ENCODE measurements at places on chromosomes 1 and 21.

DNA sequence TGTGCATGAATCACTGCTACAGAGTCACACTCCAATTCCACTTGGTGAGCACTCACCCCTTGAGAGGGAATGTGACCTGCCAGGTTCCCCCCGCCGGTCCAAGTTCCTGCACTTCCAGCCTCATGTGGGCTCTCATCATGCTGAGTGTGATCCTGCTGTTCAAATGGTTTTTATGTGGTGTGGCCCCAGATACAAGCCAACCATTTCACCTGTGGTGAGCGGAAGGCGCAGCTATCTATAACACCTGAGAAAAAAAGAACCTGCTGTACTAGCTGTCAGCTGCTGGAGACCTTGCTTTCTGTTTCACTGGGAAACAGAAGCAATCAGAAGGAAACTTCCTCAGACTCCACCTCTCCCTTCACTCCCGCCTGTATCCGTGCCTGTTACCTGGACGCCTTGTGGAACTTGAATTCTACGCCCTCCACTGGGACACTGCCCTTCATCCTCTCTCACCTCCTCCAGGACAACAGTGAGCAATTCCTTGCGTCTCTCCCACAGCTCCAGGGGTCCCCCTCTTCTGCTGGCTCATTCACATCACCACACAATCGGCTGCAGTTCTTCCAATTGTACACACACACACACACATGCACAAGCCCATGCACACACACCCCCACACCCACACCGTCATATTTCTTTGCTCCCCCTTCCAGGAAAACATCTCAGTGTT, 64.4 kb upstream of the RPL11 start:
- peak overlapping the region; percentile 86 for H3K4me3 ChIP-seq
- H3K4me1 ChIP-seq: peaks cover 31% of the 10 kb centered on the region
- no peaks in the 10 kb centered on the region for H3K27me3 ChIP-seq
- H3K27ac ChIP-seq: peak overlapping the region; percentile 70
- DNase-seq: peak; percentile 69

DNA sequence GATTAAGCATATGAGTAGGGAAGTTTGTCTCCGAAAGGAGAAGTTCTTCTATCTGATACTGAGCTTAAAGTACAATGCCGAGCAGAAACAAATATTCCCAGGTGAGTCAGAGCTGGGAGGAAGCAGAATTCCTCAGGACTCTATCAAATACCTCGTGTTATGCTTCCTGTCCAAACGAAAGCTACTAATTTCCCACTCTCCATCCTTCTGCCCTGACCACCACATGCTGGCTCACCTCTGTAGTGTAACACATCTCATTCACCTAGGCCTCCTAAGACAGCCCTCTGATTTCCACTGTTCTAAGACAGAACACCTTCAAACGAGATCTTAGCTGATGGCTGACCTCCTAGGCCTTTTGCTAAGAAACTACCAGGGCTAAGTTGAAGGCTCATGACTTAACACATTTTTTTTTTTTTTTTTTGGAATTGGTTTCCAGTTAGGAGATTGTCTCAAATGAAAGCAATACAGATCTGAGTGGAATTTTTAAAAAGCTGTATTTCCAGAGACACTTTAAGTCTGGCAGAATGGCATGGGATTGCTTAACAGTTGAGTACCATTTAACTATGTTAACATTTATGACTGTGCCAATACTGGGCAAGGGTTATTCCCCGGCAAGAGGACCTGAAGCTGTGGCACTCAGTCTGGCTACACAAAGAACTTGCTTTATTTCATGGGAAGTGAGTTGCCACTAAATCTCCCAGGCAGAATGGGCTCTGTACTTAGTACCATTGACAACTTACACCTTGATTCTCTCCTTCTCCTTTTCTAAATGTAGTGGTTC, 583.4 kb downstream of the DPYD start:
- H3K4me3 ChIP-seq: no peak overlapping the region
- H3K36me3 ChIP-seq: no peaks in the 10 kb centered on the region
- no peak for DNase-seq

GRCh38 chr1:35443768-35444518, 113.3 kb downstream of the KIAA0319L start:
- no peak overlapping the region for H3K4me3 ChIP-seq
- no peak overlapping the region for H3K27ac ChIP-seq
- H3K27me3 ChIP-seq: no peaks in the 10 kb centered on the region
- peaks cover 37% of the 10 kb centered on the region for H3K36me3 ChIP-seq

DNA sequence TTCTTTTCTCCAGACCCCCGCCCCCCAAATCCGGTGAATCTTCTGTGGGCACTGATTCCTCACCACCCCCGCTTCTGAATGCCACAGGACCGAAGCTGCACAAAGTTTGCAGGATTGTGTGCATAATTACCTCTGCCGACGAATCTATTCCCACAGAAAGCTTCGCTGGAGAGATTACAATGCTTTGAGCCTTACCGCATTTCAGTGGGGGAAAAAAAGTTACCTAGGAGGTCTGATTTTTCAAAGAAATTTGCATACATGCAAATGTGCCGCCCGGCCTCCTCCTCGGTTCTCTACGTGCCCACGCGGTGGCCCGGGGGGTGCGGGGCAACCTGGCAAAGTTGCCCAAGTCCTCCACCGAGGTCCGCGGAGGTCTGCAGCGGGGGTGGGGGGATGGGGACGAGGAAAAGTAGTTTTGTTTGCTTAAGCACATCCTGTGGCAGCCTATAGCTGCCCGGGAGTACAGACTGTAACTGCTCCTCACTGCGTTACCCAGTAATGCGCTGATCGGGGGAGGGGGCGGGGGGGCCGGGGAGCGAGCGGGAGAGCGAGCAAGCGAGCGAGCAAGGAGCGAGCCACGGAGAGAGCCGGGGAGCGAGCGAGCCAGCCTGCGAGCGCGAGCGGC, 563 bp upstream of the NFIA start:
- peaks cover 37% of the 10 kb centered on the region for H3K4me1 ChIP-seq
- no peak overlapping the region for H3K27ac ChIP-seq
- DNase-seq: peak; percentile 73
- H3K27me3 ChIP-seq: peaks cover 66% of the 10 kb centered on the region

DNA sequence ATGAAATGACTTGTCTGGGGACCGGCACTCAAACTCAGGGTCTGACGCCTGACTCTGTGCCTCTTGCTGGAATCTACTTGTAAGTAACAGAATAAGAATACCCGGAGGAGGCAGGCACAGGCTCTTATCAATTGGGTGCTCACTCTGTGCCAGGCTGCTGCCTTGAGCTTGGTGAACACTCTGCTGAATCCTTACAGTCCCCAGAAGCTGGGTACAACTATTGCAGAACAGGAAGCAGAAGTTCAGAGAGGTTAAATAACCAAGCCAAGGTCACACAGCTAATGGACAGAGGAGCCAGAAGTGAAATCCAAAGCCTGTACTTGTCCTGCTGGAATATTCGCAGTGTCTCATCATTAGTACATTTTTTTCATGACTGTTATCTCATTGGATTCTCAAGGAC, 86.0 kb downstream of the EPHB2 start:
- no peak overlapping the region for H3K4me3 ChIP-seq
- DNase-seq: no peak
- no peaks in the 10 kb centered on the region for H3K4me1 ChIP-seq
- no peak overlapping the region for H3K27ac ChIP-seq
- no peaks in the 10 kb centered on the region for H3K36me3 ChIP-seq

DNA sequence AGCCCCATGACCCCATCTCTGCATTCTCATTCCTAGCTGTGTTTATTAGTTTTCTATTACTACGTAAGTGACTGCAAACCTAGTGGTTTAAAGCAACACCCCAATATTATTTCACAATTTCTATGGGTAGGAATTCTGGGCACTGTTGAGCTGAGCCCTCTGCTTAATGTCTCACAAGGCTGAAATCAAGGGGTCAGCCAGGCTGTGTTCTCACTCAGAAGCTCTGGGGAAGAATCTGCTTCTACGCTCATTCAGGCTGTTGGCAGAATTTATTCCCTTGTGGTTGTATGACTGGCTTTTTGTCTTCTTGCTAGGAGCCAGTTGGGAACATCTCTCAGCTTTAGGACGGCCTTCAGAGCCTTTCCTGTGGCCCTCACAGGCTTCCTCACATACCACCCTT, 181.0 kb downstream of the GIPC2 start:
- no peaks in the 10 kb centered on the region for H3K36me3 ChIP-seq
- H3K4me1 ChIP-seq: no peaks in the 10 kb centered on the region
- H3K4me3 ChIP-seq: no peak overlapping the region
- no peak for DNase-seq
- H3K27me3 ChIP-seq: peaks cover 2% of the 10 kb centered on the region
- no peak overlapping the region for H3K27ac ChIP-seq

- no peak overlapping the region for H3K4me3 ChIP-seq
- peaks cover 13% of the 10 kb centered on the region for H3K27me3 ChIP-seq
- H3K36me3 ChIP-seq: no peaks in the 10 kb centered on the region
- no peak for DNase-seq
- peaks cover 26% of the 10 kb centered on the region for H3K4me1 ChIP-seq
Observed at GRCh38 chr1:206005778-206006180, 2.6 kb upstream of the RAB7B start.

- no peaks in the 10 kb centered on the region for H3K27me3 ChIP-seq
- H3K4me3 ChIP-seq: no peak overlapping the region
- H3K27ac ChIP-seq: no peak overlapping the region
- DNase-seq: no peak
Observed at GRCh38 chr1:215018555-215018954, 64.0 kb upstream of the KCNK2 start.

- no peak for DNase-seq
- no peaks in the 10 kb centered on the region for H3K4me1 ChIP-seq
- no peak overlapping the region for H3K27ac ChIP-seq
- peaks cover 12% of the 10 kb centered on the region for H3K27me3 ChIP-seq
Observed at GRCh38 chr1:203495845-203496244, 1.9 kb downstream of the OPTC start.

DNA sequence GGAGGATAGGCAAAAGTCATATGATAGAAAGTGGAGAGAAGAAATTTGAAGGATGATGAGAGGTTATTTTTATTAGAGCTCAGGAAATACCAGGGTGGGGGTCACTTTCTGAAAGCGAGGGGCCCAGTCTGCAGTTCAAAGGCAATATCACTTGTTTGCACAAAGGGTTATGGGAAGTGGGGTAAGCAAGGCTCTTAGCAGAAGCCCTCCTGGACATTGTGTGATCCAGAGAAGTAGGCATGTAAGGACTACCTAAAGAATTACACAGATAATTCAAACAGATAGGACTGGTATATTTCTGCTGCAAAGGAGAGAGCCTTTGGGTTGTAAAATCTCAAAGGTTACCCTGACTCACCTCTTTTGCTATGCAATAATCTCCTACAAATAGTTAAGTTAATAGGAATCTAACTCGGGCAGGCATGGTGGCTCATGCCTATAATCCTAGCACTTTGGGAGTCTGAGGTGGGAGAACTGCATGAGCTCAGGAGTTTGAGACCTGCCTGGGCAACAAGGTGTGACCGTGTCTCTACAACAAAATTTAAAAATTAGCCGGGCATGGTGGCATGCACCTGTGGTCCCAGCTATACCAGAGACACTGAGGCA, 25.2 kb upstream of the PRRC2C start:
- H3K4me1 ChIP-seq: no peaks in the 10 kb centered on the region
- no peaks in the 10 kb centered on the region for H3K36me3 ChIP-seq
- H3K4me3 ChIP-seq: no peak overlapping the region
- peaks cover 10% of the 10 kb centered on the region for H3K27me3 ChIP-seq

- no peak overlapping the region for H3K4me3 ChIP-seq
- peaks cover 8% of the 10 kb centered on the region for H3K4me1 ChIP-seq
- no peak for DNase-seq
Observed at GRCh38 chr21:45487891-45488600, 54.2 kb downstream of the SLC19A1 start.

GRCh38 chr1:59990470-59990869, 63.9 kb upstream of the CYP2J2 start:
- H3K4me3 ChIP-seq: no peak overlapping the region
- H3K27ac ChIP-seq: no peak overlapping the region

DNA sequence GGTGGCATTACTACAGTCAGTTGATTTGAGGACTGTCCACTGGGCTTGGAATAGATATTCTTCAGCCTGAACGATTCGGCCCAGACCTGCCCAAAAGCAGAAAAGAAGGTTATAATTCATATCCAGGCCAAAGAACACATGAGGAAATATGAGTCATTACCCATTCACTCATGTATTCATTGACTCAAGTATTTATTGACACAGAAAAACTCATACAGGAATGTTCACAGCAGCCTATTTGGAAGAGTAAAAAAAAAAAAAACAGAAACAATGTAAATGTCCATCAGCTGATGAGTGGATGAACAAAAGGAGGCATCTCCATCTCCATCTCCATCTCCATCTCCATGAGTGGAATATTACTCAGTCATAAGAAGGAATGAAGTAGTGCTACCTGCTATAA, 15.9 kb downstream of the ZMYND12 start:
- H3K36me3 ChIP-seq: no peaks in the 10 kb centered on the region
- no peak for DNase-seq
- H3K4me1 ChIP-seq: no peaks in the 10 kb centered on the region
- peaks cover 2% of the 10 kb centered on the region for H3K27me3 ChIP-seq
- H3K27ac ChIP-seq: no peak overlapping the region
- H3K4me3 ChIP-seq: no peak overlapping the region

GRCh38 chr1:37949524-37950152, 2.8 kb upstream of the INPP5B start:
- DNase-seq: no peak
- H3K27me3 ChIP-seq: no peaks in the 10 kb centered on the region
- H3K27ac ChIP-seq: no peak overlapping the region

- peak overlapping the region; percentile 99 for H3K4me3 ChIP-seq
- peak; percentile 65 for DNase-seq
- H3K4me1 ChIP-seq: peaks cover 12% of the 10 kb centered on the region
- peaks cover 29% of the 10 kb centered on the region for H3K36me3 ChIP-seq
Observed at GRCh38 chr1:150321826-150322166, 463 bp downstream of the PRPF3 start.

DNA sequence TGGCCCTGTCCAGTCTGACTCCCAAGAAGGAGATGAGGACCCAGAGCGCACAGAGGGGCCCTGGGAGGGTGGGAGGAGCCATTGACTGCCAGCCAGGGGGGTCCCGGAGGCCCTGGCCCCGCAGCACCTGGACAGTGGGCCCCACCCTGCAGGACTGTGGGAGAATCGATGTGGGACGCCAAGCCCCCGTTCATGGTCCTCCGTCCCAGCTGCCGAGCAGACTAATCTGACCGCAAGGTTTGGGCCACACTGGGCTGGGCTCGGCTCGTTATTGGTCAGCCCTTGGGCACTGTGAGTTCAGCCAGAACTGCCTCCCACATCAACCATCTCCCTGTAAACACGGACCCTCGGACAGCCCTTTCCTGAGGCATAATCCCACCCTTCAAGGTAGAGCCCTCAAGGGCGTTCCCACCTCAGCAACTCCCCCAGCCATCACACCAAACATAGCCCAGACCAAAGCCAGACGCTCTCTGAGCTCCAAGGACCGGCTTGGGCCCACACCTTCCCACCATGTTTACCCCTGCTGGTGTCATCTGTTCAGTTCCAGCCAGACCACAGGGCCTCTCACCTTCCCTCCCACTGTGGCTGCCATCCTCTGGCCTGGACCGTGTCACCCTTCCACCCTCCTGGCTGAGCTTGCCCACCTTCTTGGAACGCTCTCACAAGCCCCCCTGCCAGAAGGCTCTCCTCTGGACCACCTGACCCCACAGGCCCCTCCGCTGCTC, 16.2 kb upstream of the POFUT2 start:
- no peak overlapping the region for H3K27ac ChIP-seq
- no peaks in the 10 kb centered on the region for H3K36me3 ChIP-seq
- peaks cover 2% of the 10 kb centered on the region for H3K4me1 ChIP-seq
- no peak for DNase-seq
- no peak overlapping the region for H3K4me3 ChIP-seq
- H3K27me3 ChIP-seq: no peaks in the 10 kb centered on the region

All from activated CD4-positive, alpha-beta T cell treated with anti-CD3 and anti-CD28 coated beads, Interleukin-2, amount 10 ng/mL, durations not matched to agents 24 days and 14 days (primary cell).